Activated CD8-positive, alpha-beta memory T cell treated with anti-CD3 and anti-CD28 coated beads, Interleukin-2, amount 10 ng/mL, durations not matched to agents 7 days and 5 days (primary cell): ENCODE measurements at places on chromosomes 1 and 21. TPM values are rescaled to one million over a fixed set of nuclear protein-coding genes. Genes with fewer than 3 reads are reported as not detected.
A peak's percentile ranks its signal among the peaks of the same experiment; 100 is the strongest.

The VANGL1 gene
- total RNA-seq: 11.8 TPM

The HJV gene
- total RNA-seq: not detected

The PPIH gene
- total RNA-seq: 93.7 TPM

DNA sequence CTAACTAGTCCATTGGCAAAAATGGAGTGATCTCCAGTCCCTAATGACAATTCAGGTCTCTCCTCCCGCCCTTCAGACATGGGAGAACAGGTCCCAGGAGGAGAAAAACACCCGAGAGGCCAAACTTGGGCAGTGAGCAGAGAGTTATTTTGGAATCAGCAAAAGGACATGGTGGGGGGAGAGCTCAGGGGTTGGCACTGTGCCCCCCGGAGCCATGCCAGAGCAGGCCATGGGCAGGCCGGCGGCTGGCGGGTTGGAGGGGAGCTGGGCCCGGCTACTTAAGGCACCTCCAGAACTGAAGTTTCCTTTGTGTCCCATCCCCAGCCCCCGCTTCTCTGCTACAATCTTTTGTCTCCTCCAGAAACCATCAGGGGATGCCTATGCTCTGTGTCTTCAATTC lies 7.1 kb downstream of the LGR6 start:
- DNase-seq: no peak

DNA sequence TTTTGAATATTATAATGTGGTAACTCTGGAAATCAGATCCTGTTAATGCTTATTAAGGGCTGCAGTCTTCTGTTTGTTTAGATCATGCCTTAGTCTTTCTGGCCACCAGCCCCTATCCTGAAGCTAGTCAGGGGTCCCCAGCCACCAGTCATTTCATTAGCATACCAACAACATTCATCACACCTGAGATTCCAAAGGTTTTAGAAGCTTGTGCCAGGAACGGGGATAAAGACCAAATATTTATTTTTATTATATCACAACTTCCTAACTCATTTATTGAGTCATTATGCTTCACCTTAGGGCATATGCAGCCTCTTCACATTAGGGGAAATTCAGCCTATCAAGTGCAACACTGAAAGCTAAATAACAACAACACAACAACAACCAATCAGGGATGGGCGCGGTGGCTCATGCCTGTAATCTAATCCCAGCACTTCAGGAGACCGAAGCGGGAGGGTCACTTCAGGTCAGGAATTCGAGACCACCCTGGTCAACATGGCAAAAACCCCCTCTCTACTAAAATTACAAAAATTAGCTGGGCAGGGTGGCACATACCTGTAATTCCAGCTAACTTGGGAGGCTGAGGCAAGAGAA lies 2.9 kb upstream of the PSEN2 start:
- DNase-seq: peak; percentile 28

DNA sequence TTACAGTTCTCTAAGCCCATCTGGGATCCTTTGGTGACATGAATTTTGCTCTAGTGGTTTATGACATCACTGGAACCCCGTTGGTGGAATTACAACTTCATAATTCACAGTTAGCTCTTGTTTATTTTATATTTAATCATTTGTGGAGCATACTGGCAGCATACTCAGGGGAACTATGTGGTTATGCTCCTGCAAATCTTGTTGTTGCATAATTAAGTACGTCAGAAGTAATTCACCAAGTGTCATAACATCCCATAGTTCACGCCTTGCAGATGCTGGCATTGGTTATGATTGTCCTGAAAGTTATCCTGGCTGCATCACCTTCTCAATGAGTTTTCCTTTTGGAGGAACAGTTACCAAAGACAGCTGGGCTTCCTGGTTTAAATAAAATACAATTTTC lies 16.5 kb downstream of the PRRX1 start:
- no peak for DNase-seq

DNA sequence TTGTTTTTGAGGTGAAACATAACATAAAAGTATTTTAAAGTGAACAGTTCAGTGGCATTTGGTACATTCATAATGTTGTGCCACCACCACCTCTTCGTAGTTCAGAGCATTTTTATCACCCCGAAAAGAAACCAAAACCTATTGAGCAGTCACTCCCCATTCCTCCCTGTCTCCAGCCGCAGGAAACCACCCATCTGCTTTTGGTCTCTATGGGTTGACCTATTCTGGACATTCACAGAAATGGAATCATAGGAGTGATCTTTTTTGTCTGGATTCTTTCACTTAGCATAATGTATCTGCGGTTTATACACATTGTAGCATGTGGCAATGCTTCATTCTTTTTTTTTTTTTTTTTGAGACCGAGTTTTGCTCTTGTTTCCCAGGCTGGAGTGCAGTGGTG lies 141.2 kb downstream of the VPS13D start:
- DNase-seq: no peak

DNA sequence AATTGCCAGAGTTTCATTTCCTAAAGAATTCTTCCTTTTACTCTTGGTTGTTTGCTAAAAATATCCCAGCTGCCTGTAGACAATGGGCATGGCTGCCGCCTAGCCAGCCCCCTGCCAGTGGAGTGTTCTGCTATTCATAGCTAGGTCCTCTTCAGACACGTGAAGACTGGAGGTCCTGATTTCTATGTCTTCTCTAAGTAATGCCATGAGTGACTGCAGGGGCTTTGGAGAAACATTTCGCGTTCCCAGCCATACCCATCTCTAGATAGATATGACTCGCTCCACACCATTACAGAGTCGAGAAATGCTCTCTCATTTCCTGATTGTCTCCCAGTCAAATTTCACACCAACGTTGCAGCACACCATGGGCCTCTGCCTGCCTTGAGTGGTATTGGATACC lies 99.5 kb upstream of the BACE2 start:
- DNase-seq: no peak

- no peak for DNase-seq
These were observed 4.2 kb upstream of the BCL10 start for GRCh38 chr1:85280636-85281035.

GRCh38 chr21:25298512-25299491 lies 308.5 kb downstream of the MRPL39 start:
- DNase-seq: no peak
